ENCODE measurements at places on chromosomes 6 and 20. TPM values are rescaled to one million over a fixed set of nuclear protein-coding genes. Genes with fewer than 3 reads are reported as not detected.
A peak's percentile ranks its signal among the peaks of the same experiment; 100 is the strongest.

DNA sequence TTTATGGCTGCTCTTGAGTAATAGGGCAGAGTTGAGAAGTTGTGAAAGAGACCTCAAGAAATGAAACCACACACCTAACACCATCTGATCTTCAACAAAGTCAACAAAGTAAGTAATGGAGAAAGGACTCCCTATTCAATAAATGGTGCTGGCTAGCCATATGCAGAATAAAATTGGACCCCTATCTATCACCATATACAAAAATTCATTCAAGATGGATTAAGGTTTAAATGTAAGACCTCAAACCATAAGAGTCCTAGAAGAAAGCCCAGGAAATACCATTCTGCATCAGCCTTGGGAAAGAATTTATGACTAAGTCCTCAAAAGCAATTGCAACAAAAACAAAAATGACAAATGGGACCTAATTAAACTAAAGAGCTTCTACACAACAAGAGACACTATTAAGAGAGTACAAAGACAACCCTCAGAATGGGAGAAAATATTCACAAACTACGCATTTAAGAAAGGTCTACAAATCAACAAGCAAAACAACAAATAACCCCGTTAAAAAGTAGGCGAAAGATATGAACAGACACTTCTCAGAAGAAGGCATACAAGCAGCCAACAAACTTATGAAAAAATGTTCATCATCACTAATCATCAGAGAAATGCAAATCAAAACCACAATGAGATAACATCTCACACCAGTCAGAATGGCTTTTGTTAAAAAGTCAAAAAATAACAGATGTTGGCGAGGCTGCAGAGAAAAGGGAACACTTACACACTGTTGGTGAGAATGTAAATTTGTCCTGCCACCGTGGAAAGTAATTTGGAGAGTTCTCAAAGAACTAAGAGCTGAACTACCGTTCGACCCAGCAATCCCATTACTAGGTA is 4.0 kb downstream of the MAP3K5 start:
- H3K4me1 ChIP-seq, result no peaks in the 10 kb centered on the region
- no peaks in the 10 kb centered on the region for H3K36me3 ChIP-seq
- no peak for DNase-seq
- H3K27ac ChIP-seq, result no peak overlapping the region

GRCh38 chr6:39314273-39314795 is at the start of gene KCNK17:
TSS of gene KCNK17 (minus strand) at chr6:39314419. CDS start at chr6:39314320, 99 bp downstream.
- H3K27ac ChIP-seq, result no peak within 1 kb of the TSS
- H3K4me3 ChIP-seq, result peak within 1 kb of the TSS; percentile 46
- no peaks in the 10 kb centered on the region for H3K36me3 ChIP-seq
- H3K27me3 ChIP-seq, result peaks cover 45% of the 10 kb centered on the region

GRCh38 chr6:111691345-111692225 is 85.9 kb upstream of the TRAF3IP2 start:
- H3K27me3 ChIP-seq, result no peaks in the 10 kb centered on the region
- no peaks in the 10 kb centered on the region for H3K36me3 ChIP-seq
- H3K4me3 ChIP-seq, result no peak overlapping the region
- no peak for DNase-seq
- no peak overlapping the region for H3K27ac ChIP-seq

- H3K27me3 ChIP-seq, result no peaks in the 10 kb centered on the region
- DNase-seq, result no peak
- H3K4me1 ChIP-seq, result no peaks in the 10 kb centered on the region
- no peak overlapping the region for H3K4me3 ChIP-seq
Measured at GRCh38 chr6:169174516-169175359, 78.9 kb downstream of the THBS2 start.

DNA sequence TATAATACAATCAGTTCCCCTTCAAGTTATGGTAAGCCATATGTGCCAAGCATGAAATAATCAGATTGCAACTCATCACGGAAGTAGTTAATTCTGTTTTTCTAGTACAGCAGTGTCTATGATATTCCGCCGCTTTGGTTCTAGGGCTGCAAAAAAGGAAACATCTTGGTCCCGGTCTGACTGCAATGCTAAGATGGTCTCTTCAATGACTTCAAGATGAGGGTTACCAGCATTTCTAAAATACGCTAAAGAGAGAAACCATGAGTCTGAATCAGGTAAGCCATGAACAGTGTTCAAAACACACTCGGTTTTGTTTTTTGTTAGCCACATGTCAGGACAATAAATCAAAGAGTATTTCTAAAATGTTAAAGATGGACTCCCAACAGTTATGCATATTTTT is 3.2 kb upstream of the ANKRD60 start:
- H3K27me3 ChIP-seq, result peaks cover 26% of the 10 kb centered on the region
- no peaks in the 10 kb centered on the region for H3K36me3 ChIP-seq
- H3K27ac ChIP-seq, result no peak overlapping the region
- no peak overlapping the region for H3K4me3 ChIP-seq

DNA sequence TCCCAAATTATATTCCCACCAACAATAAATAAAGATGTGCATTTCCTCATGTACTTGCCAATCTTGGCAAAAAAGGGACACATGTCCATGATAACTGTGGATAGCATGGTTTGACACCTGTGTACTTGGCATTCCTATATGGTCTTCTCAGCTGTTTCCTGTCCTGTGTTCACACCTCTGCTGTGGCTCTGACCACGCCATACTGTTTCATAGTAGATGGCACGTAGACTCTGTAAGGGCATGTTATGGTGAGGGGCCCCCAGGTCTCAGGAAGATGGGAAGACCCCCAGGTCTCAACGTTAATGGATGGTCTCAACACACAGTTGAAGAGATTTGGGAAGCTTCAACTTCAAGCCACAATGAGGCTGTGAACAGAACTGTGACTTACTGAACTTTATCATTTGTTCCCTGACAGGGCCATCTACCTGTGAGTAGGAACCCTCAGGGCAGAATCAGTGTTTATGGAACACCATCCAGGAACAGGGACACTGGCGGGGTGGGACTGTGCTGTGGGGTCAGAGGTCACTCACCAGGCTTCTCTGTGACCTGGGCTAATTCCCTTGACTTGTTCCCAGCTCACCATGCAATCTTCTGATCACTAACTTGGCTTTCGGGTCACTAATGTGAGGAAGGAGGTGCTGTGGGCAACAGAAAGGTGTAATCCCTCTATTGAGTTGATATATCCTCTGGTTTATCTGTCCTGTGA is 11.8 kb downstream of the ZBTB24 start:
- no peaks in the 10 kb centered on the region for H3K27me3 ChIP-seq
- H3K36me3 ChIP-seq, result peaks cover 11% of the 10 kb centered on the region
- no peak overlapping the region for H3K4me3 ChIP-seq
- no peak for DNase-seq
- H3K27ac ChIP-seq, result no peak overlapping the region
- H3K4me1 ChIP-seq, result no peaks in the 10 kb centered on the region

- H3K27me3 ChIP-seq, result no peaks in the 10 kb centered on the region
- no peak overlapping the region for H3K27ac ChIP-seq
- no peak for DNase-seq
- no peaks in the 10 kb centered on the region for H3K4me1 ChIP-seq
- H3K4me3 ChIP-seq, result no peak overlapping the region
Measured at GRCh38 chr6:119447921-119448320, 98.4 kb upstream of the MAN1A1 start.

GRCh38 chr6:70151616-70152015 is 151.3 kb downstream of the COL9A1 start:
- H3K36me3 ChIP-seq, result no peaks in the 10 kb centered on the region
- H3K27ac ChIP-seq, result no peak overlapping the region
- H3K27me3 ChIP-seq, result no peaks in the 10 kb centered on the region
- H3K4me3 ChIP-seq, result no peak overlapping the region

DNA sequence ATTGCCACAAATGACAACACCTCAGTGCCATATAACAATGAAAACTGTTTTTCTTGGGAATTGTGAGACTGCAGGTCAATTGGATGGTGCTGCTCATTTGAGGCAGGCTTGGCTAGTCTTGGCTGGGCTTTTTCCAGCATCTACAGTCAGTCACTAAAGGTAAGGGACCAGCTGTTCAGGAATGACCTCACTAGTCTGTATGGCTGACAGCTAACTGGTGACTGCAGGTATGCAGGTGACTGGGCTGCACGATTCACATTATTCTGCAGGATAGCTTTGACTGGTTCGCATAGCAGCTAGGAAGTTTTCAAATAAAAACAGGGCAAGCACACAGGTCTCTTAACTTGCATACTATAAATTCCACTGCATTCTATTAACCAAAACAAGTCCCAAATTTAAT is 22.1 kb upstream of the HMGCLL1 start:
- H3K27me3 ChIP-seq, result no peaks in the 10 kb centered on the region
- H3K36me3 ChIP-seq, result peaks cover 4% of the 10 kb centered on the region
- no peak overlapping the region for H3K27ac ChIP-seq
- no peaks in the 10 kb centered on the region for H3K4me1 ChIP-seq

GRCh38 chr6:77987035-77987384 is 334.2 kb downstream of the MEI4 start:
- no peak overlapping the region for H3K27ac ChIP-seq
- no peaks in the 10 kb centered on the region for H3K27me3 ChIP-seq
- no peak for DNase-seq
- H3K4me3 ChIP-seq, result no peak overlapping the region
- no peaks in the 10 kb centered on the region for H3K4me1 ChIP-seq

DNA sequence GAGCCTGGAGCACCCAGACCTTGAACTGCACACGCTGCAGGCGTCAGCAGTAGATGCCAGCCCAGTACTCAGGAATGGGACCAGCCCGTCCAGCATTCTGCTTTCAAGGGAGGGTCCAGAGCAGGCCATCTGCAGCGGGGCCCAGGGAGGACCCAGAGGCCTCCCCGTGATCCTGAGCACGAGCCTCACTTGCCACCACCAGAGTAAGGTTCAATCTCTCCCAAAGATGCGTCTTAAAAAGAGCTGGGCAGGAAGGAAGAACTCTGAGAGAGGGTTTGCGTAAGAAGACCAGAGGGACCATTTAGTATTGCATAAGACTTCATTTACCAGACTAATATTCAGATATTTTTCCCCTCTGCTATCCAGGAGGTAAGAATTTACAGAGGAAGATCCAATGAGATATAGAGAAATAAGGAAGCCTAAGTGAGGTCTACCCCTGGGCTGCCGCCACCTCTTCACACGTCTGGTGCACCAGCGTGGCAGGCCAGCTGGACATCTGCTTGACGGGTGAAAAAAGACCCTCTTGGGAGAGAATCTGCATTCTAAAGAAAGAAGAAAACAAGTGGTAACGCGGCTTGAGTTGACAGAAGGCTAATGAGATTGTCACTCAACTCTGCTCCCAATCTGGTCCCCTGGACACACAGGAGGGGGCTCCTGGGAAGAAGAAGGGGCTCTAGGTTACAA is 107.3 kb downstream of the PRND start:
- no peak overlapping the region for H3K4me3 ChIP-seq
- H3K4me1 ChIP-seq, result no peaks in the 10 kb centered on the region
- H3K36me3 ChIP-seq, result no peaks in the 10 kb centered on the region
- H3K27me3 ChIP-seq, result no peaks in the 10 kb centered on the region
- DNase-seq, result no peak

GRCh38 chr20:63000958-63001357 is 5.8 kb downstream of the BHLHE23 start:
- no peaks in the 10 kb centered on the region for H3K36me3 ChIP-seq
- H3K4me3 ChIP-seq, result no peak overlapping the region
- H3K4me1 ChIP-seq, result no peaks in the 10 kb centered on the region
- H3K27me3 ChIP-seq, result peaks cover 85% of the 10 kb centered on the region
- H3K27ac ChIP-seq, result no peak overlapping the region

- H3K4me1 ChIP-seq, result no peaks in the 10 kb centered on the region
- H3K27ac ChIP-seq, result no peak overlapping the region
- no peaks in the 10 kb centered on the region for H3K27me3 ChIP-seq
Measured at GRCh38 chr20:1694672-1695071, 37.1 kb upstream of the SIRPG start.

CYP21A2 gene
- not detected for total RNA-seq

PRR3 gene
- 9.0 TPM for total RNA-seq

WFDC12 gene
- not detected for total RNA-seq

MOCS1 gene
- 78.9 TPM for total RNA-seq
